Chondrocyte (in vitro differentiated cells): ENCODE measurements at places on chromosomes 11 and 22. TPM values are rescaled to one million over a fixed set of nuclear protein-coding genes. Genes with fewer than 3 reads are reported as not detected.

The ARCN1 gene
- 233 to 265 TPM (median 240 TPM) in 3 replicates for total RNA-seq

The ANAPC15 gene
- total RNA-seq: 36.0 to 39.7 TPM (median 37.6 TPM) in 3 replicates

DNA sequence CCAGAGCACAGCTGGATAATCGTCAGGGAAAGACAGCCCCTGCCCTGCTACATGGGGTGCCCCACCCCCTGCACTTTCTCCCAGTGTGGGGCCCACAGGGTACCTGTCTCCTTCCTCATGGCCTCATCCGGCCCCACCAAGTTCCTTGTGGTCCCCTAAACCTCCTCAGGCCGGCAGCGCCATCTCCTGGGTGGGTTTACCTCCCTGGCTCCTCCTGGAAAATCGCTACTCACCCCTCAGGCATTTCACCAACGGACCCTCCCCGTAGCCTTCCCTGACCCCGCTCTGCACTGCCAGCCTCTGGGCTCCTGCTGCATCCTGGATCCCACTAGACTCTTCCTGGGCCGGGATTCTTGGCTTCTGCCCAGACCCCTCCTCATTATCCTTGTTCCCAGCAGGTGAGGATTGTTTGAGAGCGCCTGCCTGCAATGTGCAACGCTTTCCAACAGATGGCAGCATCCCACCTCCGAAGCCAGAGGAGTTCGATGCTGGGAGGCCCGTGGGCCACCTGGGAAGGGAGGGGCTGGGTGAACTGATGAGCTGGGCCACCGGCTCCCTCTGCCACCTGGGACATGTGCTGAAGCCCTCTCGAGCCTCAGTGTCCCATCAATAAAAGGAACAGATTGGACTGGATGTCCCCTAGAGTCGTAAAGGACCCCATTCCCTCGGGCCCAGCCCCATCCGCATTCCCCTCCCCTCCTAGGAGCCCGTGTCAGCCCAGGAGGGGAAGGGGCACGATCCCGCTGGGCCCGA lies 44.2 kb upstream of the TTLL12 start:
- H3K27ac ChIP-seq: peak overlapping the region; percentile 59
- peaks cover 10% of the 10 kb centered on the region for H3K4me1 ChIP-seq
- peaks cover 29% of the 10 kb centered on the region for H3K27me3 ChIP-seq
- no peak overlapping the region for H3K4me3 ChIP-seq

DNA sequence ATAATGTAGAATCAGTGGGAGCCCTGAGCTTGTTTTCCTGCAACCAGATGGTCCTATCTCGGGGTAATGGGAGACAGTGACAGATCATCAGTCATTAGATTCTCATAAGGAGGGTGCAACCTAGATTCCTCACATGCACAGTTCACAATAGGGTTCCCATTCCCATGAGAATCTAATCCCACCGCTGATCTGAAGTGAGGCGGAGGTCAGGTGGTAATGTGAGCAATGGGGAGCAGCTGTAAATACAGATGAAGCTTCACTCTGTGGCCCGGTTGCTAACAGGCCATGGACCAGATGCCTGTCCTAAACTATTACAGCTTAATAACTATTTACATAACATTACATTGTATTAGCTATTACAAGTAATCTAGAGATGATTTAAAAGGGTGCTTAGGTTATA lies 17.0 kb downstream of the DIXDC1 start:
- H3K36me3 ChIP-seq: no peaks in the 10 kb centered on the region
- H3K27ac ChIP-seq: no peak overlapping the region
- no peak for DNase-seq
- H3K4me3 ChIP-seq: no peak overlapping the region
- no peaks in the 10 kb centered on the region for H3K27me3 ChIP-seq

The LRRC55 gene
- total RNA-seq: not detected in 3 replicates

The SMTNL1 gene
- not detected in 3 replicates for total RNA-seq

- no peak for DNase-seq
- no peaks in the 10 kb centered on the region for H3K4me1 ChIP-seq
- H3K36me3 ChIP-seq: peaks cover 46% of the 10 kb centered on the region
These were observed 38.6 kb downstream of the CEP164 start for GRCh38 chr11:117366248-117366647.

DNA sequence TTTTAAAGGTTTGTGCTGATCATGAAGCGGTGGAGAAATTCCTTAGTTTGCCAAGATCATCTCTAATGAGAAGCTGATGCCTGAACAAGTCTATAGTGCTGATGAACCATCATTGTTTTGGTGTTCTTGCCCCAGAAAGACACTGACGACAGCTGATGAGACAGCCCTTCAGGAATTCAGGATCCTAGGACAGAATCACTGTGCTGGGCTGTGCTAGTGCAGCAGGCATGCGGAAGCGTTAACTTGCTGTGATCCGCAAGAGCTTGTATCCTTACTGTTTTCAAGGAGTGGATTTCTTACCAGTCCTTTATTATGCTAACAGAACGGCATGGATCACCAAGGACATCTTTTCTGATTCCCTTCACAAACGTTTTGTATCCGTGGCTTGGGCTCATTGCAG lies 104.1 kb downstream of the TBC1D22A start:
- no peak overlapping the region for H3K4me3 ChIP-seq
- H3K27me3 ChIP-seq: no peaks in the 10 kb centered on the region
- no peak for DNase-seq
- peak overlapping the region; percentile 64 for H3K27ac ChIP-seq
- H3K4me1 ChIP-seq: peaks cover 8% of the 10 kb centered on the region
- H3K36me3 ChIP-seq: peaks cover 13% of the 10 kb centered on the region

The CYTH4 gene
- not detected in 3 replicates for total RNA-seq

- H3K27ac ChIP-seq: no peak overlapping the region
- H3K27me3 ChIP-seq: no peaks in the 10 kb centered on the region
- no peaks in the 10 kb centered on the region for H3K4me1 ChIP-seq
- no peak overlapping the region for H3K4me3 ChIP-seq
- H3K36me3 ChIP-seq: peaks cover 1% of the 10 kb centered on the region
These were observed 37.8 kb downstream of the RNF141 start for GRCh38 chr11:10503221-10503620.

GRCh38 chr22:33389936-33390335 lies 331.8 kb upstream of the SYN3 start:
- no peak overlapping the region for H3K4me3 ChIP-seq
- no peaks in the 10 kb centered on the region for H3K27me3 ChIP-seq
- DNase-seq: no peak
- H3K27ac ChIP-seq: peak overlapping the region; percentile 65
- H3K4me1 ChIP-seq: peaks cover 7% of the 10 kb centered on the region
- H3K36me3 ChIP-seq: no peaks in the 10 kb centered on the region
